ENCODE measurements at places on chromosomes 5 and 9. TPM values are rescaled to one million over a fixed set of nuclear protein-coding genes. Genes with fewer than 3 reads are reported as not detected.

The CYLC2 gene
- total RNA-seq: not detected

The MPDZ gene
- 12.9 TPM for total RNA-seq

The ZDHHC11B gene
- total RNA-seq: 1.3 TPM

The SPINK6 gene
- 0.26 TPM for total RNA-seq

The HAPLN1 gene
- not detected for total RNA-seq

The C9orf50 gene
- not detected for total RNA-seq

The ZFP37 gene
- total RNA-seq: 1.6 TPM

The NADK2 gene
- 12.6 TPM for total RNA-seq

The CXCL14 gene
- total RNA-seq: 0.17 TPM

The FAM81B gene
- not detected for total RNA-seq

The UBQLN1 gene
- 128 TPM for total RNA-seq

The CDH10 gene
- total RNA-seq: 0.30 TPM

The DENND1A gene
- 11.3 TPM for total RNA-seq

The GABRA1 gene
- not detected for total RNA-seq

The RNF180 gene
- 0.31 TPM for total RNA-seq

The KIF4B gene
- not detected for total RNA-seq

The MATR3 gene
- total RNA-seq: 180 TPM

The SLC25A46 gene
- total RNA-seq: 32.2 TPM

The GLRA1 gene
- not detected for total RNA-seq

The ARSI gene
- total RNA-seq: 42.9 TPM

The EEIG1 gene
- total RNA-seq: 65.8 TPM

The INSYN2B gene
- 1.1 TPM for total RNA-seq

The LVRN gene
- not detected for total RNA-seq

The EPB41L4A gene
- 1.3 TPM for total RNA-seq

The ZNF879 gene
- total RNA-seq: 0.42 TPM

The ZNF782 gene
- total RNA-seq: 1.9 TPM

The SHISAL2B gene
- not detected for total RNA-seq

The DOK3 gene
- total RNA-seq: 4.7 TPM

The ISL1 gene
- 0.09 TPM for total RNA-seq

The MAT2B gene
- 54.8 TPM for total RNA-seq

The PHYKPL gene
- 6.4 TPM for total RNA-seq

The MCTP1 gene
- 7.3 TPM for total RNA-seq

The GGTA1 gene
- not detected for total RNA-seq

The ANKRD31 gene
- 0.12 TPM for total RNA-seq

The ZDHHC11 gene
- total RNA-seq: 18.6 TPM

The TSSK1B gene
- total RNA-seq: not detected

The RNF130 gene
- total RNA-seq: 41.9 TPM

The TMC1 gene
- 0.05 TPM for total RNA-seq

The CCL27 gene
- total RNA-seq: not detected

The CER1 gene
- not detected for total RNA-seq

The SLC34A1 gene
- total RNA-seq: not detected

The HCN1 gene
- not detected for total RNA-seq

The GPR151 gene
- total RNA-seq: not detected
